Amygdala (tissue), 56 donors: ENCODE measurements at places on chromosomes 6 and 20.

DNA sequence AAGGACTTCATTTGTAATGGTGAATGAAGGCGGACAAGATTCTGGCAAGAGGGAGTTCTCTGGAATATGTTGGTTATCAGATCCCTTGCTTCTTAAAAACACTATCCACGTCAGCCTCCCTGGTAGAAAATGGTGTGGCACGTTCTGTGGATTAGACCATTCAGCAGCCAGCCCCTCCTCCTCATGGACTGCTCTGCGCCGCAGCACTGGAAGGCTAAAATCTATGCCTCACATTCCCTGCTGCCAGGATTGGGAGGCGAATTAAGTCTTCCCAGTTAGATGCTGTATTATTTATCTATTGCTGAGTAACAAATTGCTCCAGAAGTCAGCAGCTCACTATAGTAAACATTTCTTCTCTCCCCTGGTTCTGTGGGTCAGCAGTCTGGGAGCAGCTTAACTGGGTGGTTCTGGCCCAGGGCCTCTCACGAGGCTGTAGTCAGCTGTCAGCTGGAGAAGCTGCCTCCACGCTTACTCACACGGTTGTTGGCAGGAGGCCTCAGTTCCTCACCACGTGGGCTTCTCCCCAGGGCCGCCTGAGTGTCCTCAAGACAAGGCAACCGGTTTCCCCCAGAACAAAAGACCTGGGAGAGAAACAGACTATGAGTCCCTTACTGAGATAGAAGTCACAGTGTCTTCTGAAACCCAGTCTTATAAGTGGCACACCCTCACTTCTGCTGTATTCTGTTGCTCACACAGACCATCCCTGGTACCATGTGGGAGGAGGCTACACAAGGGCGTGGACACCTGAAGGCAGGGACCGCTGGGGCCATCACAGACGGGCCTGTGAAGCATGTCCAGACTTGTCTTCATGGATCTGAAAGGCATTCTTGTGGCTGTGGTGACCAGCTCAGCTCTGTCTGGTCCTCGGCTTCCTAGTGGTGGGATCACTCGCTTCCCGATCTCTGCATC, 101.0 kb downstream of the NRN1 start:
- no peak for DNase-seq

GRCh38 chr6:119521251-119521650, 171.7 kb upstream of the MAN1A1 start:
- no peak for DNase-seq

DNA sequence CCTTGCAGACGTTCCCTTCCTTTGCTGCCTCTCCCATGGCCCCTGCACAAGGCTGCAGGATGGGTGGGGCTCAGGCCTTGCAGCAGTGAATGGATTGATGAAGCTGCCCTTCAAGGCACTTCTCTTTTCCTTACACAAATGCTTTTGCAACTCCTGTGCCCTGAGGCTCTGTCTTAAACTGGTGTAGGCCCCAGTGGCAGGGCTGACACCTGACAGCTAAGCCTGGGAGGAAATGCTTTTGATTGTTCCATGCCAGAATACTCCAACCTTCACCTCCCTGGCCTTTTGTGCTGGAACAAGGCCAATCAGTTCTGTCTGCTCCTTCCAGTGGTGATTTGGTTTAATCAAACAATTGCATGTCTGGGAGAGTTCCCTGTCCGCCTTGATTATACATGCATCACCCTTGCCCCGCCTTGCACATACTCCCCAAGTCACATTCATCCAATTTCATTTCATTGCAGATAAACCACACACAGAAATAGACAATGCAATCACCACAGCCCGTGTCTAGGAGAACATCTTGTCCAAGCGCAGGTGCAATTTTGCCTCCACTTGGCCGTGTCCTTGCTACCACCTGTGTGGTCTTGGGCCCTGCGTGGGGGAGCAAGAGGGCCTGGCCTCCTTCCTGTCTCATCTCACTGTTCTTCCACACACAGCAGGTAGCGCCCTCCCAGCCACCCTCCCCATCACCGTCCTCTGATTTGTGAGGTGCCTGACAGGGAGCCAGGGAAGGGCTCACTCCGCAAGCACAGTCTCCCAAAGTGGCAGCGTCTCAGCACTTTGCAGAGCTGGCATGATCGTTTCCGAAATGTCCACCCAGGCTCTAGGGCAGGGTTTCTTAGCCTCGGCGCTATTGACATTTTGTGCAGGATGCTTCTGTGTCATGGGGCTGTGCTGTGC, 120.4 kb downstream of the CDH26 start:
- DNase-seq: no peak

GRCh38 chr6:110400208-110400607, 15.2 kb downstream of the DDO start:
- DNase-seq: no peak

DNA sequence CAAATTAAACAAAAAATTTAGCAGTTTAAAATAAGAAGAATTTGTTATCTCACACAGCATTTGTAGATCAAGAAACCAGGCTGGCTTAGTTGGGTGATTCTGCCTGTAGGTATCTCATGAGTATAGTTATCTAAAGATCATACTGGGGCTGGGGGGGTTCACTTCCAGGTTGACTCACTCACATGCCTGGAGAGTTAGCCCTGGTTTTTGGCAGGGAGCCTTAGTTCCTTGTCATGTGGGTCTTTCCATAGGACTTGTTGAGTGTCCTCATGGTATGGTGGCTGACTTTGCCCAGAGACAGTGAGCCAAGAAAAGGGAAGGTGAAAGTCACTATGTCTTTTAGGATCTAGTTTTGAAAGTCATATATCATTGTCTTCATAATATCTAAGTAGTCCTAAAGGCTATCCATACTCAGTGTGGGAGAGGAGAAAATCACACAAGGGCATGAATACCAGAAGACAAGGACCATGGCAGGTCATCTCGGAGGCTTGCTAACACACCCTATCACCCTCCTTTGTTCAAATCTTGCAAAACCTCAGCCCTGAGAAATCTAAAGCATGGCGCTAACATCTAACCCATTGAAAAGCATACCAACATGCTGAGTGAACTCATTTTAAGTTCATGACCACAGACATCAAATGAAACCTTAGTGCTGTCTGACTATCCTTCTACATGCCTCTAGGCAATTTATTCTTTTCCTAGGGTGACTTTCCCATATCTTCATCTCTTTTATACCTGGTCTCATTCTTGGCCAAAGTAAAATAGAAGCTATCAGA, 39.2 kb downstream of the CYP24A1 start:
- no peak for DNase-seq

DNA sequence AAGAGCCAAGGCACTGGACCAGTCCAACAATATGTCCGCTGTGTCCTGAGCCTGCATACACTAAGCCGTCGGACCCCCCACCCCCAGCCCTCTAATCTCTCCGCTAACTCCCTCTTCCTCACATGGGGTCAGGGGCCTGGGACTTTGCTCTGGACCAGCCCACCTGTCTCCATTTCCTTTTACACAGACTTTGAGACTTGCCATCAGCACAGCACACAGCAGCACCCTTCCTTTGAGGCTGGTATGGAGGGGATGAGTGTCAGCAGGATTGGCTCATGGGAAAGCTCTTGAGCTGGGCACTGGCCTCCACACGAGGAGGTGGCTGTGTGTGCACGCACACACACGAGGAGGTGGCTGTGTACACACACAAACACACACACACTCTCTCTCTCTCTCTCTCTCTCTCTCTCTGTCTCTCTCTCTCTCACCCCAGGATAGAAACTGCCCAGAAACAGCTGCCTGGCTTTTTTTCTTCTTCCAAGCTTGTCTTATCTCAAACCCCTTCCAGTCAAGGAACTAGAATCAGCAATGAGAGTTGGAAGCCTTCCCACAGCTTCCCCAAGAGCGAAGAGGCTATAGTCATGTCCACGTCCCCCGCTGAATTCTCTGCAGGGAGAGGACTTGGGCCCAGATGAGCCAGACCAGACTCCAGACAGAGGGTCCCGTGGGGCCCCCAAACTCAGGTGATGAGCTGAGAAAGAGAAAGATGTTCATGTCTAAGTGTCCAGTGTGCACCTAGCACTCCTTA, 18.6 kb downstream of the SLC9A8 start:
- DNase-seq: no peak

- DNase-seq: no peak
Observed at GRCh38 chr6:113596387-113597230, 260.5 kb upstream of the MARCKS start.

DNA sequence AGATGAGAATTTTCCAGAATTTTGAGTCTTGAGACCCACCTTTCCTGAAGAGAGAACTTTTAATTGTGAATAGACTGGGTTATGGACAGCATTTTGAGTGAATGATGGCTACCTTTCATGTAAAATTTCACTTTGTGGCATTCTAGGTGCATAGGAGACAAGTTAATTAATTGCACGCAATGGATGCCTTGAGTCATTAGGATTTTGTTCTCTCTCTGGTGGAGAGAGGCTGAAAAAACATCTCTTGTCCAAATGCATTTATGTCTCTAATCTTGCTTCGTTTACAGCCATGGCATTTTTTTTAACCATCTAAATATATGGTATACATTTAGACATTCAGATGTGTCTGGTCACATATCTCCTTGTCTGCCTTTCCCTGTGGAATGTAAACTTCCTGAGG, 3.1 kb downstream of the RHAG start:
- no peak for DNase-seq

- DNase-seq: no peak
Observed at GRCh38 chr20:5888041-5888440, 62.3 kb downstream of the TRMT6 start.

DNA sequence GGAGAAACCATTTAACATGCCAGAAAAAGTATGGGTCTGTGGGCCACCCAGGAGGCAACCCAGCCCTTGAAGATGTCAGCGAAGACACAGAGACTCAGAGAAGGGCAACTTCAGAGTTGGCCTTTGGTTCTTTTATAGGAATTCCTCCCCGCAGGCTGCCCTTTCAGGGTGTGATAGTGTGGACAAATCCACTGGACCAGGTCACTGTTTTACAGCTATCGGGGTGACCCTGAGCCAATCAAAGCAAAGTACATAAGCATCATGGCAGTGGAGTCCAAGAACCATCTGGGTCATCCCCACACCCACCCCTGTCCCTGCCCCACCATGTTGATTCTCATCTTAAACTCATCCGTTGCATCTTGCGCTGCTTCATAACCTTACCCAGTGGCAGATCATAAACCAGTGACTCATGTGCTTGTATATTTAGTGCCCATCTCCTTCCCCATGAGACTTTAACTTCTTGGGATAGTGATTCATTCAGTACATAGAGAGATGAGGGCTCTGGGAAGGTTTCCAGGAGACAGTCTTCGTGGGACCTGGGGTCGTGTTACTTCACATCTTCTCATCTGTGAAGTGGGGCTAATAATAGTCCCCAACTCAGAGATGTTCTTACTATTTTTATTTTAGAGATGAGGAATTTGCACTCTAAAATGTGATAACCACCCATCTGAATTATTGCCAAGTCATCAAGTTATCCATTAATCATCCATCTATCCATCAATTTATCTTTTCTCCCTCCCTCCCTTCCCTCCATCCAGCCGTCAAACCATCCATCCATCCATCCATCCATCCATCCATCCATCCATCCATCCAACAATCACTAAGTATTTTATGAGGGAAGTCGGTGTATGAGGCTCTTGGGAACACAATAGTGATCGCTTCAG, 51.0 kb downstream of the EDN3 start:
- no peak for DNase-seq

DNA sequence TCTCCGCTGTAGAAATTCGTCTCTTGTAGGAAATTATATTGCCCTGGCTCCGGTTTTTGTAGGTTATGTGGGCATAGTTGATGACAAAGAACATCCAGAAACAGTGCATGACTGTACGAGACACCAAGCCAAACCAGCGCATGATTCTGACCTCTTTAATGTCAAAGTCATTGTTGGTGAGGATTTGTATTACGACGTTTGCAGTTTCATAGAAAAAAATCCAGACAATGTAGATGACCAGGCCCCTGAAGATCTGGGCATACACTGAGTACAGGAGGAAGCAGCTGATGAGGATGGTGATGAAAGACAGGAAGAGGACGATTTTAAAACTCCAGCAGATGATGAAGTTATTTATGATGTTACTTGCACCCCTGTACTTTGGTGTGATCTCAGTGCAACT, 39.1 kb upstream of the TBC1D22B start:
- no peak for DNase-seq

GRCh38 chr20:63022501-63022900, 15.7 kb upstream of the BHLHE23 start:
- DNase-seq: no peak

DNA sequence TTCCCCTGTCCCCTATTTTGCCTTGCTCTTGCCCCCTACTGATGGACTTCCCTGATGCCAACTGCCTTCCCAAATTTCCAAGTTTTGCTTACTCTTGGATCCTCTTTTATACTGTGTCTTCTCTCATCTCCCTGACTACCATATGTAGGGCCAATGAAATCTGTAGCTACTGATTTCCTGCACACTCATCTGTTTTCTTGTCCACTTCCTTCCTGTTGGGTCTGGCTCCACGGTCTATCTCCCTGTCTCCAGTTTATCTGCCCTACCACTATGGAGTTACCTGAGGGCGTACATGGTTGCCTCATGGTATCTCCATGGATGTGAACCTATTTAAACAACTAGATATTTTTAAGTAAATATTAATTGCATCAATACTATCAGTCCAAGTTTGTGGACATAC, 140.3 kb upstream of the MCHR2 start:
- DNase-seq: no peak

GRCh38 chr6:149860834-149861602, 3.1 kb downstream of the LRP11 start:
- DNase-seq: no peak

GRCh38 chr20:3168829-3169590, 4.3 kb downstream of the LZTS3 start:
- no peak for DNase-seq

DNA sequence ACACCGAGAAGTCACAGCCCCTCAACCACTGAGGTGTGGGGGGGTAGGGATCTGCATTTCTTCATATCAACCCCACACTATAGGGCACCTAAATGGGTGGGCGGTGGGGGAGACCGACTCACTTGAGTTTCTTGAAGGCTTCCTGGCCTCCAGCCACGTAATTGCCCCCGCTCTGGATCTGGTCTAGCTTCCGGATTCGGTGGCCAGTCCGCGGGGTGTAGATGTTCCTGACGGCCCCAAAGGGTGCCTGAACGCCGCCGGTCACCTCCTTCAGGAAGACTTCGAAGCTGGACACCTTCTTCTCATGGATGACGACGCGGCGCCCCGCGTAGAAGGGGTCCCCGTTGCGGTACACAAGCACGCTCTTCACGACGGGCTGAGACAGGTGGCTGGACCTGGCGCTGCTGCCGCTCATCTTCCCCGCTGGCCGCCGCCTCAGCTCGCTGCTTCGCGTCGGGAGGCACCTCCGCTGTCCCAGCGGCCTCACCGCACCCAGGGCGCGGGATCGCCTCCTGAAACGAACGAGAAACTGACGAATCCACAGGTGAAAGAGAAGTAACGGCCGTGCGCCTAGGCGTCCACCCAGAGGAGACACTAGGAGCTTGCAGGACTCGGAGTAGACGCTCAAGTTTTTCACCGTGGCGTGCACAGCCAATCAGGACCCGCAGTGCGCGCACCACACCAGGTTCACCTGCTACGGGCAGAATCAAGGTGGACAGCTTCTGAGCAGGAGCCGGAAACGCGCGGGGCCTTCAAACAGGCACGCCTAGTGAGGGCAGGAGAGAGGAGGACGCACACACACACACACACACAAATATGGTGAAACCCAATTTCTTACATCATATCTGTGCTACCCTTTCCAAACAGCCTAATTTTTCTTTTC, at the start of gene DCDC2:
Gene DCDC2 (minus strand): TSS at position 724 of the 883 bp plus-strand sequence. CDS start 309 bp downstream, at position 415.
- no peak for DNase-seq

- no peak for DNase-seq
Observed at GRCh38 chr6:9116026-9116425, 680.7 kb upstream of the SLC35B3 start.

- no peak for DNase-seq
Observed at GRCh38 chr6:17416806-17417205, 23.4 kb downstream of the CAP2 start.

- no peak for DNase-seq
Observed at GRCh38 chr6:168715643-168716481, 274.9 kb downstream of the SMOC2 start.
